ENCODE measurements at places on chromosomes 16 and 17.
A peak's percentile ranks its signal among the peaks of the same experiment; 100 is the strongest.

- DNase-seq = no peak
Observed at GRCh38 chr16:86844695-86845094, 266.3 kb downstream of the FOXL1 start.

DNA sequence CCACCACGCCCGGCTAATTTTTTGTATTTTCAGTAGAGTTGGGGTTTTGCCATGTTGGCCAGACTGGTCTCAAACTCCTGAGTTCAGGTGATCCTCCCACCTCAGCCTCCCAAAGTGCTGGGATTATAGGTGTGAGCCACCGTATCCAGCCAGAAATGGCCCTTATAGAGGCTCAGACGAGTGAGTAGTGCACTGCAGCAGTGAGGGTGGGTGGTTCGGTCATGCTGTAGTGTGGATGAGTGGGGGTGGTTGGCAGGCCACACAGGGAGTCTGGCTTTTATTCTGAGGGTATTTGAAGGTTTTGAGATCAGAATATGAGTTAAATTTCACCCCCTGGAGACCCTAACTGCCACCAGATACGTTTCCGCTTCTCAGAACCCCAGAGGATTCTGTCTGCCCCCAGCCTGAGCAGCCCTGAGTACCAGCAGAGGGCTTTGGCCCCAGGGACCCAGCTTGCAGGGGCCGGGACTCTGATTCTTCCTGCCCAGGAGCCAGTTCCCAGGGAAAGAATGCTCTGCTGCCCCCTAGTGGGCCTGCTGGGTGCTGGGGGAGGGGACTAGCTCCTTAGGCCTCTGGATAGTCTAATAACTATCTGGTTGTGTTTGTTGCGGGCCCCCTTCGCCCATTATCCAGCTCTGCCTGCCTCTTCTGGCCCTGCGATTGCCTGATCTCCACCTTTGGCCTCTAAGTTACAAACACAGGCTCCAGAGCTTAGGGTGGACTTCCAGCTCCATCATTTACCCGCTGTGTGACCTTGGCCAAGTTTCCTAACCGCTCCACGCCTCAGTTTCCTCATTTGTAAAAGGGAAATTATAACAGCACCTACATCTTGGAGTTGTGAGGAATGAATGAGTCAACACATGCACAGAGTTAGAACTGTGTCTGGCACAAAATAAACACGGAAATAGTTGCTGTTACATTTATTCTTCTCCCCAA is 2.0 kb downstream of the ZNF771 start:
- peak; percentile 92 for DNase-seq

- no peak for DNase-seq
Observed at GRCh38 chr17:36824678-36825101, 112.6 kb upstream of the LHX1 start.

DNA sequence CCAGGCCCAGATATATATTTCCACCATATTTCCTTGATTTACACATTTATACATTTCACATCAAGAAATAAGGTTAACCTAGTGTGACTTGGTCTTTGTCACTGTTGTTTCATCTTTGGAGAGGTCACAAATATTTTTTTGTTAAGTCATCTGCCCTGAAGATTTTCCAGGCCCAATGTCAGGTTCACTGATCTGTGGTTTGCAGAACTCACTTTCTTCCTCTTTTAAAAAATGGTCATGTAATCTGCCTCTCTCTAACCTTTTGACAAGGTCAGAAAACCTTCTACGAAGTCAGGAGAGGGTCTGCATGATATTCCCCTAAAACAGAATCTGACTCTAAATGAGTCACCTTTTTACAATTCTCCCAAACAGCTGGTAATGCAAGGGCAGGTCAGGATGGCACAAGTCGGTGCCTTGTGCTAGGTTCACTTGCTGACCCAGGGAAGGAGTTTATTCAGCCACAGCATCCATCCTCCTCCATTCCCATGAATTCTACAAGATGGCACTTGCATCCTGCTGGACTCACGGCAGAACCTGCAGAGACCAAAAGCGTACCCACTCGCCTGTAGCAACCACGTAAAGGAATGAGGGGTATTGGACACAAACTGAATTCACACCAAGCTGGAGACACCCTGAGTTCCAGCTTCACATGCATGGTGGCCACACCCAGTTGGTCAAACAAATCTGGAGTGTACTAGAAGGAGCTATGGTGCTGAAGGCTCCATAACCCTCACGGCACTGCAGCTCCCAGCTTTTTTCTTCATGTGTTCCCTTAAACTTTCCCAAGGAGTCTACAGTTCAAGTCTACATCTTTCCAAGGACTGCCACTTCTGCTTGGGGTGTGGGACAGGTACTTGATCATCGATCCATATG is 1.6 kb upstream of the KIAA0513 start:
- no peak for DNase-seq

DNA sequence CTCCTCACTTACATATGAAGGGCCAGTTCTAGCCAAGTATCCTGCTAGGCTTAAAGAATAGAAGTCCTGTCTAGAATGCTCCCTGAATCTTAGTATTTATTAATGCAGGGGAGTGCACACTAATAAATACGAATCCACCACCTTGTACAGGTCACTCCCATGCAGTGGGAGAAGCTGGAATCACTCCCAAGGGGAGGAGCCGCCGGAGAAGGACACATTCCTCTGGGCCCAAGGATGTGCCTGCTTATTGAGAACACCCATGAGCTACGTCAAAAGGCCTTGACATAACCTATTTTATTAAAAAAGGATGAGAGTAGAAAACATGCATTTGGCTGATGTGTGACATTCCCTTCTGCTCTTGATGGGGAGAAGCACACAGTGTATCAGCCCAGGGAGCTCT is 223.5 kb downstream of the SPECC1 start:
- DNase-seq = no peak

DNA sequence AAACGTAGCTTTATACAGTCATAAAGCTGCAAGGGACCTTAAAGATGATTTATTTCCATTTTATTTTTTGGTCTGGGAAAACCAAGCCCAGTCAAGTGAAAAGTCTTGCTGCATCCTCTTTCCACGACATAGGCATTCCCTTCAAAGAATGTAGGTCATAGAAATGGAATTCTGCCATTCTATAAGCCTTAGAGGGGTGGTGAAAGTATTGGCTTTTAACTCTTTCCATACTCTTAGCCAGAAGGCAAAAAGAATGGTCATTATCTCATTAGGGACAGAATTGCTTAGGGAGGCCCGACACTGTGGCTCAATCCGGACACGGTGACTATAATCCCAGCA is 7.9 kb upstream of the MSL1 start:
- DNase-seq = no peak

DNA sequence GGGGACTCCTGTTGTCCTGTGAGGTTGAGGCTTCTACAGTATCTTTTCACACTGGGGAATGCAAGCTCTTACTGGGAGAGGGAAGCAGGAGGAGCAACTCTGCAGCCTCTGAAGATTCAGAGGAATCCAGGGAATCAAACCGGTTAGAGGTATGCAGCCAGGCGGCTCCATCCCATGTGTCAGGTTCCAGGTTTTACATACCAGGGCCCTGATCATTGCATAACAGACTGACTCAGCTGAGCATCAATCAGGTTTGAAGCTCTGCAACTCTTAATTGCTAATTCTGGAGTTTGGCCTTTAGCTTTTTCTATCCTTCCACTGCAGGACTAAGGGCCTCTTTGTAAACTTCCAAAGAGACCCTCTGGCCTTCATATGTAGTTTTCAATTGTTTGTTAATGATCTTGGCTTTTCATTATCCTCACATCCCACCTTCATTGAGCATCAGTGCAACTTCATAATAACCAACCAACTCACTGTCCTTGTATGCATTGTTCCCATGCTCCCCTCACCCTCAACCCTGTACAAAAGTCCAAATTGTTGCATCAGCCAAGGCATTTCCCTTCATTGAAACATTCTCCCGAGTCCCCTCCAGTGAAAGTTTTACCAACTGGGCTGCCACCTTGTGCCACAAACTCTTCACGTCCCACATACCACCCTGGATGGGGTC is 59.7 kb upstream of the DHX40 start:
- no peak for DNase-seq

- DNase-seq = no peak
Observed at GRCh38 chr16:14105760-14106375, 34.7 kb downstream of the MRTFB start.

GRCh38 chr17:41909088-41909487 is 9.7 kb downstream of the ACLY start:
- DNase-seq = no peak

DNA sequence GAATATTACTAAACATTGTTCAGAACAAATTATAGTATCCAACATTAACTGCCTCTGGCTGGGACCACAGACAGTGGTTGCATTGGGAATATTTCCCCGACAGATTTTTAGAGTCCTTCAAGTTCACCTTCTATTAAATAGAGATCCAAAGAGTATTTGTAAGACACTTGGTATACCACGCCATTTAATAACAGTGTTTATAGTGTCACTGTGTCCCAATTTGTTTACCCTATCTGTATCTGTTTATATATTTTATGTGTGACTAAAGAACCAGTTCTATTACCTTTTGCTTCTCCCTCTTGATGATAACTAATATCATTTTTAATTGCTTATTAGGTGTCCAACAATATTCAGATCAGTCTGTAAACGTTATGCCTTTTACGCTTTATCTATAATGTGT is 191.3 kb upstream of the IRX5 start:
- DNase-seq = no peak

GRCh38 chr17:74042744-74043486 is 160.6 kb upstream of the RPL38 start:
- peak; percentile 16 for DNase-seq

DNA sequence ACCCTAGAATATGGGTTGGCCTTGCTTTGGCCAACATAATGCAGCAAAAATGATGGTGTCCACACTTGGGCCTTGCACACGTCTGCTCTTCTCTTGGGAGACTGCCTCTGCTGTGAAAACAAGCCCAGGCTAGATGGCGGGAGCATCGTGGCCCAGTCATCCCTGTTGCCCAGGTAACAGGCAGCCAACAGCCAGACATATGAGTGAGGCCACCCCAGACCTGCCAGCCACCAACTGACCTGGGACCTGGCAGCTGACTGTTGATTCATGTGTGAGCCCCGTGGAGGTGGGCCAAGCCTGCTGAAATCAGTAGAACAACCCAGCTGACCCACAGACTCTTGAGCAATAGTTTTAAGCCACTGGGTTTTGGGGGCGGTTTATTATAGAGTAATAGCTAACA is 39.4 kb upstream of the CDH3 start:
- DNase-seq = no peak

DNA sequence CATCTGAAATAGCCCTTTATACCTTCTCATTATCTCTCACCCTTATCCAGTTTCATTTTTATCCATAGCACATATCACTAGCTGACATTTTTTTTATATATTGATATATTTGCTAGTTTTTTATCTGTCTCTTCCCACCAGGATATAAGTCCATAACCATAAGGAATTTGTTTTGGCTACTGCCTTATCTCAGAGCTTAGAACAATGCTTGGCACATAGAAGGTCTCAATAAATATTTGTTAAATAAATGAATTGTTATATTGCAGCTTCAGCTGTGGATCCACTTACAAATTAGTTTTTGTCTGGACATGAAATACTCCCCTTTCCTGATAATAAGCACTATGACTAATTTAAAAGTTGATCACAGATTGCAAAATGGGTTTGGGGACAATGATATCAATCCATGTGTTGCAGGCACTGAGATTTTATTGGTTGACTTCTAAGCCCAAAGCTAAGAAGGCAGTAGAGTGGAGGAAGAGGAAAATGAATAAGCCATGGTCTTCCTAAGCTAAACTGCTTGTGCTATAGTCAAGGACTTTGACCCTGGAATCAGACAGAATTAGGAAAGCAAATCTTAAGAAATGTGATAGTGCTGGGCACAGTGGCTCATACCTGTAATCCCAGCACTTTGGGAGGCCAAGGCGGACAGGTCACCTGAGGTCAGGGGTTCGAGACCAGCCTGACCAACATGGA is 31.9 kb upstream of the YPEL2 start:
- DNase-seq = no peak

DNA sequence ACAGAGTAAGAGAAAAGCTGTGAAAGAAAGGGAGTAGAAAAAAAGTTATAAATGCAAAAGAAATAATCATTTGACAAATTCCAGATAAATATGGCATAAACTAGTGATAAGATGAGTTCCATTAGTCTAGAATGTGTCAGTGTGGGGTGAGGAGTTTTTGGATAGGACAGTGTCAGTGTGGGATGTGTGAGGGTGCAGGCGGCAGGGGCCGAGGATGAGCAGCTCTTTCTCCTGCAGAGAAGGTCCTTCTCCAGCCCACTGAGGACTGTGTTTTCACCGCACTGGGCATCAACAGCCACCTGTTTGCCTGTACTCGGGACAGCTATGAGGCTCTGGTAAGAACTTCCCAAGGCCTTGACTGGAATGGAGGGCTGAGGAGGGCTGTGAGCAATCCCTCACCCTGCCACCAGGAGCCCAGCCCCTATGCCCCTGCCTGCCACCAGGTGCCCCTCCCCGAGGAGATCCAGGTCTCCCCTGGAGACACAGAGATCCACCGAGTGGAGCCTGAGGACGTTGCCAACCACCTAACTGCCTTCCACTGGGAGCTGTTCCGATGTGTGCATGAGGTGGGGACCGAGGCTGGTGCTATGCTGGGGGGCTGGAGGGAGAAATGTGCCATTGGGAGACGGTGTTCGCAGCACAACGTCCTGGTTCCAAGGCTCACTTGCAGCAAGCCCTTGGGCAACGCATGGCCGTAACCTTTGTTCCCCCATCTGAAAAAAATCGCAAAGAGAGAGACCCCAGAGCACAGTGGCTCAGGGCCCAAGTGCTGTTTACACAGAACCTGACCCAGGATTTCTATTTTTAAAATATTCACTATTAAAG is 13.1 kb downstream of the RAPGEFL1 start:
- DNase-seq = peak; percentile 16

- no peak for DNase-seq
Observed at GRCh38 chr16:576197-576822, 6.5 kb downstream of the PIGQ start.

GRCh38 chr16:50696575-50697420 is 3.4 kb downstream of the NOD2 start:
- DNase-seq = no peak

GRCh38 chr17:41199421-41200078 is 9.9 kb downstream of the KRTAP9-1 start:
- DNase-seq = no peak

DNA sequence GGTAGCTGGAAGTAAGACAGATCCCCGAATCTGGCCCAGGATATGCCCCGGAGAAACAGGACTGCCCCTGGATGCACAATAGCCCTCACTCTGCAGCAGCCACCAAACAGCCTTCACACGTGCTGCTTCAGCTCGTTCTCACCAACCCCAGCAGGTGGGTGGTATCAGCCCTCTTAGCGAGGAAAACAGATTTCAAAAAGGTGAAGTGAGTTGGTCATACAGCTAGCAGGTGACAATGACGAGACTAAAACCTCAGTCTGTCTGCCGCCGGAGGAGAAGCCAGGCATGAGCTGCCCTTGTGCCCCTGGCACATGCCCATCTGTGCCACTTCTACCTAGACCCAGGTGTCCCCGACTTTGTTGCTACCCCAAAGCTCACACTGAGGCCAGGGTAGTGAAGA is 92.4 kb downstream of the YPEL2 start:
- DNase-seq = no peak

GRCh38 chr17:63455417-63455816 is 9.3 kb upstream of the CYB561 start:
- DNase-seq = no peak

GRCh38 chr17:42018339-42018738 is 1.1 kb upstream of the DNAJC7 start:
- DNase-seq = no peak

- DNase-seq = no peak
Observed at GRCh38 chr17:7916808-7917207, 719 bp upstream of the RNF227 start.
